ENCODE measurements at places on chromosomes 1 and 21. TPM values are rescaled to one million over a fixed set of nuclear protein-coding genes. Genes with fewer than 3 reads are reported as not detected.

The NCF2 gene
- total RNA-seq = 0.41 TPM

The FAM76A gene
- total RNA-seq = 14.5 TPM

The C1orf74 gene
- total RNA-seq = 4.1 TPM

The FOXD2 gene
- total RNA-seq = 0.05 TPM

The MROH7 gene
- 0.41 TPM for total RNA-seq

The TGFB2 gene
- 1.5 TPM for total RNA-seq

The LRRC8C gene
- 2.1 TPM for total RNA-seq

Measured in WTC11 (cell line).